Kidney (tissue), 22 donors: ENCODE measurements at places on chromosomes 3 and 15. TPM values are rescaled to one million over a fixed set of nuclear protein-coding genes. Genes with fewer than 3 reads are reported as not detected.

- DNase-seq, result no peak
These were observed 78.8 kb downstream of the CMSS1 start for GRCh38 chr3:99896482-99896881.

GRCh38 chr3:190279690-190280089 lies 42.6 kb downstream of the CLDN1 start:
- DNase-seq, result no peak

DNA sequence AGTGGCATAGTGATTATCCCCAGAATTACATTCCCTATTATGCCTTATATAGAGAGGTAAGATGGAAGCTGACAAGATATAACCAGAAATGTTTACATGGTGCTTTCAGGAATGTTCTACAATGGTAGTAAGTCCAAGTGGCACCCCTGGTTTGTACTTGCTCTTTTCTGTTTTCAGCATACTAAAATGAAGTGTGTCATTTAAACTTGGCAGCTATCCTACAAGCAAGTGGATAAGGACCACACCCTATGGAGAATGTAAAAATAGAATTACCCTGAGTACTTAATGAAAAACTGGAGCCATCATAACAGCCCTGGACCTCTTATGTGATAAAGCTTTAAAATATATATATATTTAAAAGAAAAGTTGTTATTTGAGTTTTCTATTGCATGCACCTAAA lies 1012.7 kb upstream of the CADM2 start:
- DNase-seq, result no peak

GRCh38 chr15:75666823-75667501 lies 19.2 kb downstream of the SNX33 start:
- DNase-seq, result no peak

GRCh38 chr3:96209699-96210098 lies 604.7 kb upstream of the EPHA6 start:
- DNase-seq, result no peak

DNA sequence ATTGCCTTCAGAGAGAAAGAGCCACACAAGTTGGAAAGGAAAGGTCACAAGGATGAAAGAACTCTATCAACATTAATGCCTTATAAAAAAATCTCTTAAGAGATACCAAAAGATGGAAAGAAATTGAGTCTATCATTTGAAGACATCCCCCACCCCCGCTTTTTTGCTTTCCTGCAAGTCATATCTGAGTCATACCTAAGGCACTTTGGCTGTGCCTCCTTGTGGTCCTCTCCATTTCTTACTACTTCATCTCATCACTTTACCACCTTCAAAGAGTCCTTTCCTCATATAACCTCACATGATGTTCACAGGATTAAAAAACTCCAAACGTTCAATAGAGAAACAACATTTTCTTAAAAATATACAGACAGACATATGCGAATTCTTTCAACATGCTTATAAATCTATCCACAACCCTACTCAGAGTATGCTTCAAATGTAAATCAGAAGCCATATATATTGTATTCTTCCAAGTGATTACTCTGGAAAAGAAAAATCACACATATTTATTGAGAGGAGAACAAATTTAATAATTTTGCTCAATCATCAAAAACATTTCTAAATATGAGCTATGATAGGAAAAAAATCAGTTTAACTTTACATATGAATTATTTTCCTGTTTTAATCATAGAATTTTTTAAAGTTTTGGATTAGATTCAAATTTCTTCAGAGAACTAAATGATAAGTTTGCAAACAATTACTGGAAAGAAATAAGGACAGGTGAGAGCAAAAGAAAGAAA lies 1003.9 kb upstream of the CFAP20DC start:
- no peak for DNase-seq

DNA sequence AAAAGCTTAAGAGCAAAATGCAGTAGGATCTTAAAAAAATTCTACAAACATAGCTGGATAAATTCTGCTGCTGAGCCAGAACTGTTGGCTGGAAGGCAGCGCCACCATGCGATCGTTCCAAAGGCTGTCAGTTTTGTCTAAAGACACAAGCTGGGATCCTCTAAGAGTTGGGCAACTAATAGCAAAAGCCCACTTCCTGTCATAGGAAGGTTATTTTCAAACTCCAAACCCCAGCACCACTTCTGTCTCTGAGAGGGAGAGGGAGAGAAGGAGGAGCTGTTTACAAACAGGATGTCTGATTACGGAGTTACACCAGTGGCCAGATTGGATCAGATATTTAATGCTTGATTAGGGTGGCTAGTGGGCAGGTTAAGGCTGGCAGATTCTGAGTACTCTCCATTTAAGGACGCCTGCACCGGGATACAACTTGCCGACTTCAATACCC lies 44.0 kb downstream of the EIF4E3 start:
- DNase-seq, result no peak

GRCh38 chr3:69116897-69117296 lies 5.5 kb downstream of the LMOD3 start:
- DNase-seq, result peak; percentile 33

DNA sequence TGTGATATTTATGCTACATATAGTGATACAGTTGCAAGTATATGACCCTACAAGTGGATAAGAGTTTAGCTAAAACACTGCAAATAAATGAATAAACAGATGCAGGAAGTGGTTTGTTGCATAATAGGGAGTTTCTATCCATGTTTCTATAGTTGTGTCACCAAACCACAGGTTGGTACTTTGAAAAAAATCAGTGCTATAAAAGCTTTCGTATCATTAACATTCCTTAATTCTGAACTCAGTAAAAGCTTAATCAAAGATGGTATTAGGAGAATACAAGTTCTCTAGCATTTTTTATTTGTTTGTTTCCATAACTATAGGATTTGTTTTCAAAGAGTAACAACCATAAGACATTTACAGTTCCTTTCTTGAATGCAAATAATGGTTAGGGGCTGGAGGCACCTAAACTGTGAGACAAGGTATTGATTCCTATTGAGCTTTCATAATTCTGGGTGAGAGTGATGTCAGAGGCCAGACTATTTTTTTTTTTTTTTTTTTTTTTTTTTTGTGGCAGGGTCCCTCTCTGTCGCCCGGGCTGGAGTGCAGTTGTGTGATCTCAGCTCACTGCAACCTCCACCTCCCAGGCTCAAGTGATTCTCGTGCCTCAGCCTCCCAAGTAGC lies 29.6 kb downstream of the CPOX start:
- no peak for DNase-seq

GRCh38 chr3:171615686-171616085 lies 155.5 kb upstream of the TNIK start:
- no peak for DNase-seq

GRCh38 chr3:64943866-64944265 lies 256.1 kb upstream of the ADAMTS9 start:
- DNase-seq, result no peak

DNA sequence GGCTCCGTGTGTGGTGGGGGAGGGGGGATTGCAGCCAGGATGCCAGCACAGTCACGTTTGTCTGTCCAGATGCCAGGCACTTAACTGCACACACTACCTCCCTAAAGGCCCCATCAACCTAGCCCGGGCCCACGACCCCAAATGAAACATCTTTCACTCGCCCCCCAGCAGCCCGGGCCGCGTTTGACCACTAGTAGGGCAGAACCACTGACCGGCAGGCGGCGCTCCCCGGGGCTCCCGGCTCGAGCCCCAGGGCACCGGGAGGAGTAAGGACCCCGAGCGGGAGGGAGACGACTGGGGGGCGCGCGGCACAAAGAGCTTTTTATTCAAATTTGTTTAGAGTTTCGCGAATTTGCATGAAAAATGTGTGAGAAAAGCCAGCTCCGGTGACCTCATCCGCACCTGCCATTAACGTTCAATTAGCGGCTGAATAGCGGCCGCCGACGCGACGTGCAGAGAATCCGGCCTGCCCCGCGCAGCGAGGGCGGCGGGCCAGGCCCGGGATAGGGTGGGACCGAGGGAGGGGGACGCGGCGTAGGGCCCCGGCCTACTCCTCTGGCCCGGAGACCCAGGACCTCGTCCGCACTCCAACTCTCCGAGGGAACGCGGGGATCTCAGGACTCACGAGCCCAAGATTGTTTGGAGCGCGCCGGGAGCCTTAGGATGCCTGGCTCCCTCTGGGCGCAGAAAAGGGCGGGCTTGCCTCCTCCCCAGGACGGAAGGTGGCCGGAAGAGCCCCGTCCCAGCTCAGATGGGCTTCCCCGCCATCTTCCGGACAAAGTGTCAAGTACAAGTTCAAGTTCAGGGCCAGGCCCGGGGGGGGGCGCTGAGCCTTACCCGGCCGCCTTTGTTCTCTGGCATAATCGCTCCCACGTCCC lies 64.9 kb upstream of the POLG start:
- no peak for DNase-seq

DNA sequence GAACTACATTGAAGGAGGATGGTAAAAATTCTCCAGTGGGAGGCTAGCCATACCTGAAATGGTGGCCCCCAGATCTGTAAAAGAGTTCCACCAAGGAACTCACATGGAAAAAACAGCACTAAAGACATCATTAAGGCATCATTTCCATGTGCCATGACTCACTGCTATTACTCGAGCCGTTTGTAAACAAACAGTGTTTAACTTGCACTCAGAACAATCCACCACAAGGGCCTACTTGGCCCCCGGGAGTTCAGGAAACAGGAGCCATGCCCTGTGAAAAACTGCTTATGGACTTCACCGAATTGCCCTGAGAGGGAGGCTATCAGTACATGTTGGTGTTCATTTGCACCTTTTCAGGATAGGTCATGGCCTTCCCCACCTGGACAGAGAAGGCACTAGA lies 18.2 kb downstream of the CCR4 start:
- no peak for DNase-seq

- DNase-seq, result no peak
These were observed 67.1 kb downstream of the GRM7 start for GRCh38 chr3:6928064-6928463.

DNA sequence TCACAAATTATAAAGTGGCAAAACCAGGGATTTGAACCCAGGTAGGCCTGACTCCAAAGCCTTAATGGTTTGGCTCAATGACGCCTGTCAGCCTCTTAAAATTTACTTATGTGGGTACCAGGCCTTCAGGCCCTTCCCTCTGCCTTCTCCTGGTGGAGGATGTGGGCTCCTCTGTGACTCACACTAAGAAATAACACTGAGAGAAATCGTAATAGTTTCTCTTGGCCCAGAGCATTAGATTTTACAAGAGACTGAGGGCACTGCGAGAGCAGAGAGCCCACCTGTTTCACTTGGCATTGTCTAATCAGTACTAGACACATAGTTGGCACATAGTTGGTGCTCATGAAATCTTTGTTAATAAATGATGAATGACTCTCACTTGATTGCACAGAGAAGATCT lies 505.2 kb downstream of the SHQ1 start:
- DNase-seq, result no peak

GRCh38 chr15:60853109-60853508 lies 374.2 kb upstream of the ICE2 start:
- DNase-seq, result no peak

GRCh38 chr3:177571271-177571943 lies 374.1 kb upstream of the TBL1XR1 start:
- no peak for DNase-seq

DNA sequence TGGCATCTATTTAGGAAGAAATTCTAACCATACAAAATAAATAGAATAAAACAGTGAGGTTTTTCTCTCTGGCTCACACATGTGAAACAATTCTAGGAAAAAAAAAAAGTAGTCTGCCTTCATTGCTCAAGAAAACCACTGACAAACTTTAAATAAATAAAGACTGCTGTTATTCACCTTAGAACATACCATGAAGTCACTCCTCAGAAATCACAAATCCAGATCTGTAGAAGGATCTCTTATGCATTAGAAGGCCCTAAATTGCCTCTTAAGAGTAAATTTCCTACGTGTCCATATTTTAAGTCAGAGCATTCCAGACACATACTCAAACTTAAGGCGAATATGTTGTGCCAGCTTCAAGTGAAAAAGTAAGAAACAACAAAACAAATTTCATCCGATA lies 217.3 kb downstream of the ZIC4 start:
- no peak for DNase-seq

Gene TMED3
- polyA plus RNA-seq, result 105 TPM

Gene STXBP5L
- not detected for polyA plus RNA-seq

Gene NPRL2
- 39.8 TPM for polyA plus RNA-seq

Gene GOLGA6L10
- polyA plus RNA-seq, result 0.45 TPM

Gene MB21D2
- 3.2 TPM for polyA plus RNA-seq

Gene SHC4
- 0.47 TPM for polyA plus RNA-seq

Gene OIP5
- not detected for polyA plus RNA-seq

Gene TTLL13
- polyA plus RNA-seq, result 0.88 TPM
